ENCODE measurements at places on chromosomes 5 and 9. TPM values are rescaled to one million over a fixed set of nuclear protein-coding genes. Genes with fewer than 3 reads are reported as not detected.

- DNase-seq = peak; percentile 59
Observed at GRCh38 chr9:133731876-133732638, 6.1 kb downstream of the SARDH start.

- DNase-seq = no peak
Observed at GRCh38 chr5:36908544-36909260, 32.1 kb downstream of the NIPBL start.

Gene FOXD4L3
- 0.96 TPM for total RNA-seq

- no peak for DNase-seq
Observed at GRCh38 chr9:89804766-89805531, 200.1 kb downstream of the GADD45G start.

- peak; percentile 62 for DNase-seq
Observed at GRCh38 chr5:171755354-171755821, 30.2 kb upstream of the SMIM23 start.

Gene EGFL7
- total RNA-seq = 4.3 TPM

GRCh38 chr5:38400365-38400764 is 142.0 kb downstream of the EGFLAM start:
- DNase-seq = no peak

Gene FOXD4
- 2.4 TPM for total RNA-seq

- DNase-seq = no peak
Observed at GRCh38 chr5:124462751-124463150, 283.7 kb downstream of the ZNF608 start.

GRCh38 chr5:177966009-177966838 is 29.8 kb downstream of the PROP1 start:
- DNase-seq = no peak

Gene PTPA
- 90.8 TPM for total RNA-seq

Gene ACSL6
- total RNA-seq = not detected

DNA sequence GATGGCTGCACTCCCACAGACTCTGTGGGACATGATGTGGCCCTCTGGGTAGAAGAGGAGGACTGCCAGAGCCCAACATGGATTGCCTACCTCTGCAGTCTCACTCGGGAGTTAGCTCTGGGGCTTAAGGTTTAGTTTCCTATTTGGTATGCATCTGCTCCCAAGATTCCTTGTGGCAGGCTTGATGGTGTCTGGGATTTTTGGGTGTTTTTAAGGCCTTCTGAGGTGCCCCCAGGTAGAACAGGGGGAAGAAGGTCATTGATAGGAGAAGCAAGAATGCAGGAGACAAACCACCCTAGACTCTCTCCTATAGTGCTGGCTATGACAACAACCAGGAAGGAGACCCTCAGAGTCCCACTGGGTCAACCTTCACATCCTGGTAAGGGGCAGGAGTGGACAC is 46.7 kb upstream of the CXCL14 start:
- DNase-seq = no peak

Gene LCN1
- not detected for total RNA-seq

Gene ENHO
- total RNA-seq = not detected

DNA sequence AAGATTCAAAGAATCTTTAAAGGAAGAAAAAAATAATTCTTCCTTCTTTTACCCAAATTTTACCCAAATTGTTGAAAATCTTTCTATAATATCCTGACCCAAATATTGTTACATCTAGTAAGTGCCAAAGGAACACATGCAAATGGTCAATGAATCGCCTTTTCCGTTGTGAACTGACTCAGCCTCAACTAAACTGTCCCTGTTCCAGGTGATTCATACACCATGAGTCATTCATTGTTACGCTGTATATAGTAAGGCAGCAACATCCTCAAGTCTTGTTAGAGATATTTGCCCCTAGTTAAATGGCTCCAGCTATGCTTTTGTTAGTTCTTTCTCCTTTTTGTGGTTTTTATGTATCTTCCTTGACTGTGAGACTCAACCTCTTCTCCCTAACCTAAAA is 9.7 kb downstream of the PTGER4 start:
- DNase-seq = peak; percentile 95

Gene IL9
- total RNA-seq = not detected

GRCh38 chr9:127136081-127136879 is 13.8 kb upstream of the ANGPTL2 start:
- DNase-seq = no peak

Gene SGCD
- not detected for total RNA-seq

GRCh38 chr9:121294151-121294743 is 26.3 kb downstream of the GSN start:
- DNase-seq = no peak

- DNase-seq = peak; percentile 79
Observed at GRCh38 chr9:26809795-26810194, 82.8 kb downstream of the CAAP1 start.

- peak; percentile 72 for DNase-seq
Observed at GRCh38 chr5:158979749-158980521, 119.8 kb downstream of the EBF1 start.

DNA sequence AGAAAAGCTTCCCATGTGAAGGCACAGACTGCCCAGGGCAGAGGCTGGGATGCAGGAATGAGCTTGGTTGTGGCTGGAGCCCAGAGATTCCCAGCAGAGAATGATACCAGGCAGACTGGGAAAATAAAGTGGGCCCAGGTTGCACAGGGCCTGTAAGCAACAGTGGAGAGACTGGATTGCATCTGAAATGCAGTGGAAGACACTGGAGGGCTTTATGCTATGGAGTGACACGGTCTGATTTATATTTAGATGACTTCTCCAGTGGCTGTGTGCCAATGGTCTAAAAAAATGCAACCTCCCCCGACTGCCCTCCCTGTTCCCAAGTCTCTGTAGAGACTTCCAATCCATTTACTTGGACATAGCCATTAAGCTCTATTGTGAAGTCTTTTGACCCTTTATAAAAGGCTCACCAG is 951.1 kb upstream of the DMAC1 start:
- no peak for DNase-seq

Gene ANKRD18A
- 46.0 TPM for total RNA-seq

Gene PKD2L2
- total RNA-seq = not detected

Gene DMGDH
- total RNA-seq = 14.7 TPM

Gene SPTLC1
- 68.0 TPM for total RNA-seq

- no peak for DNase-seq
Observed at GRCh38 chr5:127170918-127171600, 97.8 kb upstream of the C5orf63 start.

Gene FCN2
- total RNA-seq = not detected

Gene CYSRT1
- 1.4 TPM for total RNA-seq

DNA sequence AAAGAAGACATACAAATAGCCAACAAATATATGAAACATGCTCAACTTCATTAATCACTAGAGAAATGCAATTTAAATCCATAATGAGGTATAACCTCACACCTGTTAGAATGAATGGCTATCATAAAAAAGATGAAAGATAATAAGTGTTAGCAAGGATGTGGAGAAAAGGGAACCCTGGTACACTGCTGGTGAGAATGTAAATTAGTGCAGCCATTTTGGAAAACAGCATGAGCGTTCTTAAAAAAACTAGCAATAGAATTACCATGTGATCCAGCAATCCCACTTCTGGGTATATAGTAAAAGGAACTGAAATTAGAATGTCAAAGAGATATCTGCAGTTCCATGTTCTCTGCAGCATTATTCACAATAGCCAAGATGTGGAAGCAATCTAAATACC is 64.2 kb upstream of the CEP78 start:
- DNase-seq = no peak

DNA sequence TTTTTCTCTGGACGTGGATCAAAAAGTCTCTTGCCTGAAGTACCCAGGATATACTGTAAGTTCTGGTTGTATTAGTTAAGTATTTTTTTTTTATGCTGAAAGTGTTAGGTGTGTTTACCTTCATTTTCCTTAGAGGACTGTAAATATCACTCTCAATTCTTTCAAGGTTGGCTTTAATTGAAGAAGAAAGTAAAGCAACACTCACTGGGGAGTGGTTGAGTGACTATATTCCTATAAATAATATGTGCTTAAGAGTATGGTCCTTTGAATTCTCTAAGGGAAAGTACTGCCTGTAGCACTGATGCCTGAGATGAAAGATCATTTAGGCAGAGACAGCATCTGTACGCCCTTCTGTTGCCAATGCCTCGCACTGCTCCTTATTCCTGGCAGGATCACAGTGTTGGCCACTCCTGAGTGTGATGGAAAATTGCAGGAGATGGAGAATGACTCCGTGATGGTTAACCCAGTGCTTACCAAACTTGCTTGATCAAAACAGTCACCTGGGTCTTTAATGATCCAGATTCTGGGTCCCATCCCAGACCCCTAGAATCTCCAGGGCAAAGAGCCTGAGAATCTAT is 182.0 kb upstream of the MPDZ start:
- DNase-seq = no peak

GRCh38 chr9:96612966-96613589 is 6.6 kb downstream of the CDC14B start:
- no peak for DNase-seq

DNA sequence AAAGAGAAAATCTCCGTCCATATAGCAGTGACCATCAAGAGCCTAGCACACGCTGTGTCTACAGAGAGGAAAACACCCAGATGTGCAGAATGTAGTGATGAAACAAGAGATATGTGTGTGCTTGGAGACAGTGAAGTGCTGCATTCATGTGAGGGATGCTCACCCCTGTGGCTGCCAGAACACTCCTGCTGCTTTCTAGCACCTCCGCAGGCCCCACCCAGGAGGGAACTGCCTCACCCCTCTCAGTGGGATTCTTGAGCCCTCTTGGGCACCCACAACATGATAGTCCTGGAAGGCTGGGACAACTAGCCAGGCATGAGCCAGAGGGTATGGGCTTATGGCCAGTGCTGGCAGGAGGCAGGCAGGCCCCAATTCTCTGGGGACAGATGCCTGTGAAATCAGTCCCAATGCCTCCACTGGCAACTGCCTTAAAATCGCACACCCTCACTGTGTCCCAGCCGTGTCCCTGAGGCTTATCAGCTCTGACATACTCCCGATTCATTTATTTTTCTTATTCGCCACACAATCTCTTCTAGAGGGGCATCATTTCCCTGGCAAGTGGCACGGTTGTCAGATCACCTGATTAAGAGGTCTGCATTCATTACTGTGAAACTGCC is 73.2 kb upstream of the FSTL4 start:
- no peak for DNase-seq

DNA sequence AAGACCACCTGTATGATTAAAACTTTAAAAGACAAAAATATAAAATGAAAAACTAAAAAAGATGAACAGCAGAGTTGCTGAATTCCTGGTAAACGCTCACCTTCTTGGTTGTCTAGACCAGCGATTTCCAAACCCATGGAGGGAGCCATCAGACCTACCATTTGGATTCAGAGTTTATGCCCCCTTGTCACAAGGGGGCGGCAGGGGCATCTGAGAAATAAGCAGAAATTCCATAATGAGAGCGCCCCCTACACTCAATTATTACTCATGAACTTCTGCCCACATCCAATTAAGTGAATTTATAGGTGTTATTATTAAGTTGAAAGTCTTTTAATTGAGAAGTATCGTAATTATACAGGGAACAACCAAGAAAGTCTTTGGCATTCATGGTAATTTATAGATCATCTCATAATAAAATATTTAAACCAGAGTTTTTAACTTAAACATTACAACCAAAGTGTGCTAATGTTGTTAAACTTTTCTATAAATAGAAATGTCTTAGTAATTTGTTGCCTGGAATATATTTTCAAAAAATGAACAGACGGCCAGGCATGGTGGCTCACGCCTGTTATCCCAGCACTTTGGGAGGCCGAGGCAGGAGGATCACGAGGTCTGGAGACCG is 35.2 kb upstream of the SPATA31C2 start:
- peak; percentile 87 for DNase-seq

Gene UBE2R2
- 33.8 TPM for total RNA-seq

Gene CCL21
- total RNA-seq = not detected

Gene RANBP17
- 25.8 TPM for total RNA-seq

DNA sequence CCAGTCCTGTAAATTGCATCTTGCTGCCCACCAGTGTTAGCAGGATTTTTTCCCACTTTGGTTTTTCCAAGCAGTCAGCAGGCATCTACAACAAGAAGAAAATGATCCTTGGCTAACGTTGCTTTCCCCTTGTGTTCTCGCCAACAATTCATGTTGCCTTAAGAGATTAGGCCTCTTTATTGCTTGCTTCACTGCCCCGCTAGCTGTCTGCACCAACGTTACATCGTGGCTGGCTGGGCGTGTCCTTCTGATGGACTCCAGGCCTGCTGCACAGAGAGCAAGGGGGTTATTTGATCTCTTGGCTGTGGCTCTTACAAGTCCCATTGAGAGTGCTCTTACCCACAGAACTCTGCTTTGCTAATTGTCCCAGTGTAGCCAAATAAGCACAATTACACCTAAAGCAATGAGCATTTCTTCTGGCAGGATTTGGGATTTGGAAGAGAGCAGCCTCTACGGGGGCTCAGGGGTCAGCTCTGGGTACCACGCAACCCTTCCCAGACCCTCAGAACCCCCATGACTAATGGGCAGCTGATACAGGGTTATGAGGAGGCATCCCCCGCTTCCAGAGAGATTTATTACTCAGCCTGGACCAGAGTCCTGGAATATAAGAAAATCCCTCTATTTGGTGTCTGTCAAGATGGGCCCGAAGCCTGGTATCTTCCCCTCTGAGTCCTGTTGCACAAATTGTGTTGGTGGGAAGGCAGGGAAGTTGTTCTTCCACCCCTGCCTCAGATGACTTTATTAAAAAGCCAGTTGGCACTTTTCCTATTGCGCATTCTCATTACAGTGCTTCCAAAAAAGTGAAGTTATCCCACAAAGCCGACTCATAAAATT is 17.6 kb downstream of the DCANP1 start:
- no peak for DNase-seq

DNA sequence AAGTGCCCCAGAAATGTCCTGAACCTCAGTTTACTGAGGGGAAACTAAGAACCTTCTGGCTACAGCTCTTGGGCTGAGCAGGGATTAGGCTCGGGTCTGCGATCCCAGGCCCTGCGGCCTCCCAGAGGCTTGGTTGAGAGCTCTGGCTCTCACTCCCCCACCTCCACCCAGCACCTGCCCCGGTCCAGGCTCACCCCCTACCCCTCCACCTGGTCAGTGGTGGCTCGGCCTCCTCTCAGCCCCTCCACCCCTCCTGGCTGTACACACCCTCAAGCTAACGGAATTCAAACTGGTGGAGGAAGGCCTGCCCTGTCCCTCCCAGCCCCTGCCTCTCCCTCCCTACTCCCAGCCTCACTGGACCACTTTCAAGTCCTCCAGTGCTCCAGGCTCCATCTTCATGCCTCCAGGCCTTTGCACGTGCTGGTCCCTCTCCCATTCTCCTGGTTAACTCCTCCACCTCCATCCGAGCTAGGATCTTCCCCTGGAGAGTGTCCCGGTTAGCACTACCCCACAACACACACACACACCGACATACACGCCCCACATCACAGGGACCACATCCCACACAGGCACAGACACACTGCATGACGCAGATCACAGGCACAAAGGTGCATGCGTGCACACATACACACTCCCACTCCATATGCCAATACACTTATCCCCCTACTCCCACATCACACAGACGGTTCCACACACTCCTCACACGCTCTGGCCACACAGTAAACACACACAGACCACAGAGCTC is 130.9 kb downstream of the C9orf50 start:
- no peak for DNase-seq

- peak; percentile 25 for DNase-seq
Observed at GRCh38 chr9:80157561-80157983, 585.8 kb downstream of the TLE4 start.

Gene TBC1D9B
- 162 TPM for total RNA-seq

Measured in MCF 10A (cell line).